ENCODE measurements at places on chromosomes 7 and 10. TPM values are rescaled to one million over a fixed set of nuclear protein-coding genes. Genes with fewer than 3 reads are reported as not detected.

The SYNPO2L gene
- not detected for total RNA-seq

DNA sequence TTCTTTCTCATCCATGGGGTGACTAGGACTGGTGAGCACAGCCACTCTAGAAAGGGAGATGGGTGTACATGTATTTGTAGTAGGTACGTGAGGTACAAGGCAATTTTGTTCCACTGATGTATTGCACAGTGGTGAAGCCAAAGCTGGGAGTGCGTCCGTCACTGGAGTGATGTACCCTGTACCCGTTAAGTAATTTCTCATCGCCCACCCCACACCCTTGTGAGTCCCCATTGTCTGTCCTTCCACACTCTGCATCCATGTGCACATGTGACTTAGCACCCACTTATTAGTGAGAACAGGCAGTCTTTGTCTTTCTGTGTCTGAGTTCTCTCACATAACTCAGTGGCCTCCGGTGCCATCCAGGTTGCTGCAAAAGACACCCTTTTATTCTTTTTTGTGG, 658.3 kb downstream of the SDK1 start:
- H3K4me3 ChIP-seq, result no peak overlapping the region
- no peak for DNase-seq
- H3K27me3 ChIP-seq, result peaks cover 2% of the 10 kb centered on the region
- H3K36me3 ChIP-seq, result no peaks in the 10 kb centered on the region

GRCh38 chr10:106680061-106680460, 484.4 kb downstream of the SORCS1 start:
- no peaks in the 10 kb centered on the region for H3K4me1 ChIP-seq
- H3K4me3 ChIP-seq, result no peak overlapping the region
- DNase-seq, result no peak
- no peaks in the 10 kb centered on the region for H3K36me3 ChIP-seq
- H3K27me3 ChIP-seq, result no peaks in the 10 kb centered on the region

The PVRIG gene
- total RNA-seq, result 94.2 TPM

The HEPACAM2 gene
- not detected for total RNA-seq

The GJC3 gene
- 0.38 TPM for total RNA-seq

- peaks cover 6% of the 10 kb centered on the region for H3K4me1 ChIP-seq
- H3K4me3 ChIP-seq, result no peak overlapping the region
- no peaks in the 10 kb centered on the region for H3K36me3 ChIP-seq
- no peak for DNase-seq
Observed at GRCh38 chr10:92575961-92576360, 2.1 kb upstream of the IDE start.

- H3K27me3 ChIP-seq, result no peaks in the 10 kb centered on the region
- H3K27ac ChIP-seq, result no peak overlapping the region
- no peak for DNase-seq
- H3K4me3 ChIP-seq, result no peak overlapping the region
- H3K36me3 ChIP-seq, result no peaks in the 10 kb centered on the region
- no peaks in the 10 kb centered on the region for H3K4me1 ChIP-seq
Observed at GRCh38 chr10:2410049-2410448, 657.3 kb upstream of the PFKP start.

The NPY gene
- total RNA-seq, result not detected

DNA sequence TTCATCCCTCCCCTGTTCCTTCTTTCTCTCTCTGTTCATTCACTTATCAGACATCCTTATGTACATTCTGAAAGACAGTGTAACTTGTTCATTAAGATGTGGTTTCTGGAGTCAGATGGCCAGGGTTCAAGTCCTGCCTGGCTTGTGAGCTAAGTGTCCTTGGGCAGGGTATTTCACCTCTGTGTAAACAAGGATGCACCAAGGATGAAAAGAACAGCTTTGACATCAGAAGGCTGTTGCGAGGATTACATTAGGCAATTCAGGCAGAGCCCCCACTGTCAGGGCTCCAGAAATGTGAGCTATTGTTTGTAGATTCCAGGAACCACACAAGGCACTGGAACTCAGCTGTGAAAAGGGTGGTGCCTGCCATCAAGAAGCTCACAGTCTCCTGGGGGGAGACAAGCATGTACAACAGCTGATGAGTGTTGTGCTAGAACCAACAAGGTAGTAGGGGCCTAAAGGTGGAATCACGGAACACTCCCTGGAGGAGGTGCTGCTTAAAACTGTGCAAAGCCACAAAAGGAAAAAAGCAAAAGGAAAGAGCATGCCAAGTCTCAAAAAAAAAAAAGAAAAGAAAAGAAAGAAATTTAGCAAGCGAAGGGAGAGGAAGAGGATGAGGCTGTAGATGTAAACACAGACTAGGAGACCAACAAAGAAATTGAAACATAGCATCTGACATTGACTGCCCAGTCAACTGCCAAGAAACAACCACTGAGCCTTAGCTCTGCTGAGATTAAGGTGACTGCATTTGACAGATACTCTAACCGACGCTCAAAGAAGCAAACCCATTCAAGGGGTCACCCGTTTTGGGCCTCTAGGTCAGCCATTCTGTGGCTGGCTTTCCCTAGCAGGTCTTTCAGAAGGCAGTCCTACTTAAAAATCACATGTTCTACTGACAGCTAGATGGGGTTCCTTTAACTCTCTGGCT, 12.5 kb downstream of the PDLIM1 start:
- no peak overlapping the region for H3K4me3 ChIP-seq
- no peaks in the 10 kb centered on the region for H3K4me1 ChIP-seq
- no peak overlapping the region for H3K27ac ChIP-seq
- no peaks in the 10 kb centered on the region for H3K27me3 ChIP-seq
- DNase-seq, result no peak
- H3K36me3 ChIP-seq, result no peaks in the 10 kb centered on the region

The RTKN2 gene
- total RNA-seq, result 10.7 TPM

The ZP3 gene
- 5.9 TPM for total RNA-seq

DNA sequence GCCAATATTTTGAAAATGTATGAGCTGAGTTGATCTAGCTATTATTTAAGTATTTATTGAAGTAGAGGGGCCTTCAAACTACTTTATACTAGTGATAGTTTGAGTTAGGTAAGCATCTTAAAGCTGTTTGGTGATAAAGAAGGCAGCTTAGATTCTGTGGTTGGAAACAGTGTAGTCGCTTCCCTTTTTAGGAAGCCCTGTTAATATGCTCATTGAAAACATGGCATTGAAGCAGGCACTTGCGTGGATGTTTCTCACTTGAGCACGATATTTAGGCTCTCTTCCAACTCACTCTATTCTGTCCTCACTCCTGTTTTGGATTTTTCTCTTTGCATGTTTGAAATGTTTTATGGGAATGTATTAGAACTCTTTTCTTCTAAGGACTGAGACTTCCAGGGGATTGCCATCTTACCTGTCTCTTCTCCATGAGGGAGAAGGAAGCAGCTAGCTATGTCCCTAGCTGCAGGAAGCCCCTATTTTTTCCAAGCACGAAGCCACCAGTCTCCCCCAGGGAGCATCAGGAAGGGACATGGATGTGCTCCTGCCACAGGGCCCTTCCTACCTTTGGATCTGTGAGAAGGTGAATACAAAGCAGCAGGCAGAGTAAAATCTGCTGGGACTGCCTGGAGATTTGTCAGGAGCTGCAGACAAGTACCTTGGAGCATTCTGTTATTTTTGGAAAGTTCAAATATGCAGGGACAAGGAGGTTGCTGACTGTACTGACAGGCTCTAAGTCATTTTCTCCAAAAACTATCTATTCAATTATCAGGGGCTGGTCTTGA, 22.0 kb upstream of the BMPR1A start:
- no peak overlapping the region for H3K27ac ChIP-seq
- no peaks in the 10 kb centered on the region for H3K27me3 ChIP-seq
- no peak overlapping the region for H3K4me3 ChIP-seq
- H3K36me3 ChIP-seq, result no peaks in the 10 kb centered on the region
- no peak for DNase-seq

The ZNF239 gene
- 6.4 TPM for total RNA-seq

The LZTS2 gene
- 25.9 TPM for total RNA-seq

GRCh38 chr10:97136756-97137155, 49.0 kb downstream of the SLIT1 start:
- no peaks in the 10 kb centered on the region for H3K4me1 ChIP-seq
- H3K27ac ChIP-seq, result no peak overlapping the region
- DNase-seq, result no peak
- no peaks in the 10 kb centered on the region for H3K36me3 ChIP-seq

The OR2A12 gene
- not detected for total RNA-seq

GRCh38 chr10:124123156-124123555, 29.8 kb upstream of the CHST15 start:
- H3K4me3 ChIP-seq, result no peak overlapping the region
- H3K27me3 ChIP-seq, result no peaks in the 10 kb centered on the region
- no peak overlapping the region for H3K27ac ChIP-seq
- peaks cover 11% of the 10 kb centered on the region for H3K4me1 ChIP-seq
- DNase-seq, result no peak

GRCh38 chr10:117242463-117242832, 1.5 kb downstream of the SLC18A2 start:
- H3K4me1 ChIP-seq, result peaks cover 15% of the 10 kb centered on the region
- no peak overlapping the region for H3K27ac ChIP-seq
- no peak overlapping the region for H3K4me3 ChIP-seq
- no peak for DNase-seq
- no peaks in the 10 kb centered on the region for H3K36me3 ChIP-seq

DNA sequence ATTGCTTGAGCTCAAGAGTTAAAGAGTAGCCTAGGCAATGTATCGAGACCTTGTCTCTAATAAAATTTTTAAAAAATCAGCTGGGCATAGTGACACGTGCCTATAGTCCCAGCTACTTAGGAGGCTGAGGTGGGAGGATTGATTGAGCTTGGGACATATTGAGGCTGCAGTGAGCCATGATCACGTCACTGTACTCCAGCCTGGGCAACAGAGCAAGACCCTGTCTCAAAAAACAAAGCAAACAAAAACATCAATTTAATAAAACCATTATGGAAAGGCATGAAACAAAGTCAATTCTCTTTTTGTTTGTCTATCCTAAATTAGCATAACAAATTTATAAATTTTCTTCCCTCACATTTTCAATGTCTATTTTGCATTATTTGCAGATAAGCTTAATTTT, 108.4 kb downstream of the PHF14 start:
- no peaks in the 10 kb centered on the region for H3K4me1 ChIP-seq
- H3K27me3 ChIP-seq, result no peaks in the 10 kb centered on the region
- no peak for DNase-seq
- no peak overlapping the region for H3K4me3 ChIP-seq

The MEIG1 gene
- total RNA-seq, result not detected

GRCh38 chr7:44325811-44326241, 432 bp upstream of the CAMK2B start:
- H3K4me1 ChIP-seq, result no peaks in the 10 kb centered on the region
- no peak overlapping the region for H3K4me3 ChIP-seq
- H3K27ac ChIP-seq, result no peak overlapping the region
- no peaks in the 10 kb centered on the region for H3K36me3 ChIP-seq
- DNase-seq, result no peak

The SLIT1 gene
- 0.40 TPM for total RNA-seq

GRCh38 chr10:15931376-15931775, 71.1 kb upstream of the MINDY3 start:
- H3K27me3 ChIP-seq, result no peaks in the 10 kb centered on the region
- no peak overlapping the region for H3K4me3 ChIP-seq
- no peak overlapping the region for H3K27ac ChIP-seq
- no peaks in the 10 kb centered on the region for H3K4me1 ChIP-seq
- no peak for DNase-seq

DNA sequence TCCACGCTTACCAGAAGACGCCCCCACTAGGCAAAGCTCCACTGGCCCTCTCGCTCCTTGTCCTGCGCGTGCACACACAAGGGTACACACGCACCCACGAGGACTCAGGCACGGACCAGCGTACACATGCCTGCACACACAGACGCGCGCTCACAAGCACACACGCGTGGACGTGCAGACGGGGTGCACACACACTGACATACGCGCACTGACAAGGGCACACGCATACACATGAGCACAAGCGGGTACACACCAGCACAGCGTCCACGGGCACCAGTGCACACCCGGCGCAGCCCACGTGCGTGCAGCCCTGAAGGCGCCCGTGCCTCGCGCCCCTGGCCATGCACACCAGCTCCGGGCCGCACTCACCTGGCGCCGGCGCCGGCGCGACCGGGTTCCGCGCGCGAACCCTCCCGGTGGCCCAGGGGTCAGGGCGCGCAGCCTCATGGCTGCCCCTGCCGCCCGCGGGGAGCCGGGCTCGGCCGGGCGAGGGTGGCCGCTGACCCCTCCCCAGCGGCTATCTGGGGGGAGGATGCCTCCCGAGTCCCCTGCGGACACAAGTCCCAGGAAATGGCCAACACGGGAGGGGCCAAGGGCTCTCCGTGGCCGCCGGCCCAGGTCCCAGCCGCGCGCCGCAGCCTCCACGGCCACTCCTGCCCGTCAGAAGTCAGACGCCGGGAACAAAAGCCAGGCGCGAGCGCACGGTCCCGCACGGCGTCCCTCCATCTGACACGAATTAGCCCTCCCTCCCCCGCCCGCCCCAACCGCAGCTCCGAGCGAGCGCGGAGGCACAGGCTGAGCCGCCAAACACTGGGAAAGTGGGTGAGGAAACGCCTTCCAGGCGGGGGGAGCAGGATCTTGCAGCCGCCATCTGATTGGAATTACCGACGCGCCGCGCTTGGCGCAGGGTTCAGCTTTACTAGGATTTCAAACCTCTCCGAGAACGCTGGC, 45.0 kb downstream of the TNS3 start:
- no peak overlapping the region for H3K27ac ChIP-seq
- H3K27me3 ChIP-seq, result peaks cover 4% of the 10 kb centered on the region
- H3K4me3 ChIP-seq, result no peak overlapping the region
- DNase-seq, result no peak

The UCN3 gene
- not detected for total RNA-seq

GRCh38 chr10:61284222-61284890, 168.8 kb downstream of the TMEM26 start:
- H3K4me3 ChIP-seq, result no peak overlapping the region
- peaks cover 6% of the 10 kb centered on the region for H3K4me1 ChIP-seq
- H3K27ac ChIP-seq, result no peak overlapping the region
- H3K36me3 ChIP-seq, result no peaks in the 10 kb centered on the region
- no peaks in the 10 kb centered on the region for H3K27me3 ChIP-seq

DNA sequence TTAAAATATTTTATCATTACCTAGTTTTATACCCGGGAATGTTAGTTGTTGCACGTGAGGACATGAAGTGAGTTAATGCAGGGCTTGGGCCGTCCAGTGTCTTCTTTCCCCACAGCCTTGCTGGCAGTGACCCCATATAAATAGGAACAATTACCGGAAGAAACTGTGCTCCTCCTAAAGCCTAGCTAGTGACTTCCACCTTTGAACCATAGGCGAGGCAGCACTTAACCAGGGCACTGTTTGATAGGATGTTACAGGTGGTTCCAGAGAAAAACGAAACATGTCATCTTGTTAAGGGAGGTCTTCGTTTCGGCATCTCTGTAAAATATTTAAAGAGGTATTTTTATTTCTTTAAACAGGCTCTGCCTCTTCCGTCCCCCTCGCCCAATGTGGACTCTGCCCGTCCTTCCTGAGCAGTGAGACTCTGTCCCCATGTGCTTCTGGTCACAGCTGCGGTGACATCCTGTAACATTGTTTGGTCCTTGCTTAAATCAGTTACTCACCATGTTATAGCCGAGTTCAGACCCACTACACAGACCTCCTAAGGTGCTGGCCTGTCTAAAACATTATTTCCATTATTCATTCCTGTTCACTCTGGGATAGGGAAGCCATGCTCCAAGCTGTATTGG, 145.6 kb downstream of the MGMT start:
- H3K4me1 ChIP-seq, result no peaks in the 10 kb centered on the region
- no peak for DNase-seq
- H3K27ac ChIP-seq, result no peak overlapping the region
- H3K27me3 ChIP-seq, result no peaks in the 10 kb centered on the region

The DMBT1 gene
- 0.10 TPM for total RNA-seq
